ENCODE measurements at places on chromosomes 12 and 14. TPM values are rescaled to one million over a fixed set of nuclear protein-coding genes. Genes with fewer than 3 reads are reported as not detected.

Gene SYCP3
- total RNA-seq: not detected

Gene NTN4
- 229 TPM for total RNA-seq

Gene MYRFL
- not detected for total RNA-seq

Gene SLC24A4
- not detected for total RNA-seq

Gene RIMBP2
- not detected for total RNA-seq

Gene PARP11
- 5.4 TPM for total RNA-seq

Gene ARHGEF25
- total RNA-seq: 0.07 TPM

Gene POTEM
- not detected for total RNA-seq

Gene UNG
- 131 TPM for total RNA-seq

Gene IL31
- not detected for total RNA-seq

Gene CNTN1
- not detected for total RNA-seq

Gene FOXN3
- total RNA-seq: 34.9 TPM
